ENCODE measurements at places on chromosomes 12 and 14. TPM values are rescaled to one million over a fixed set of nuclear protein-coding genes. Genes with fewer than 3 reads are reported as not detected.

- DNase-seq = no peak
Observed at GRCh38 chr12:71455028-71455737, 15.6 kb downstream of the LGR5 start.

GRCh38 chr12:104699489-104700190, 242.9 kb downstream of the CHST11 start:
- no peak for DNase-seq

- peak; percentile 97 for DNase-seq
Observed at GRCh38 chr14:92039719-92040430, at the start of gene TRIP11. Gene TRIP11 (minus strand): TSS chr14:92040059. CDS start chr14:92039685, 374 bp downstream.

DNA sequence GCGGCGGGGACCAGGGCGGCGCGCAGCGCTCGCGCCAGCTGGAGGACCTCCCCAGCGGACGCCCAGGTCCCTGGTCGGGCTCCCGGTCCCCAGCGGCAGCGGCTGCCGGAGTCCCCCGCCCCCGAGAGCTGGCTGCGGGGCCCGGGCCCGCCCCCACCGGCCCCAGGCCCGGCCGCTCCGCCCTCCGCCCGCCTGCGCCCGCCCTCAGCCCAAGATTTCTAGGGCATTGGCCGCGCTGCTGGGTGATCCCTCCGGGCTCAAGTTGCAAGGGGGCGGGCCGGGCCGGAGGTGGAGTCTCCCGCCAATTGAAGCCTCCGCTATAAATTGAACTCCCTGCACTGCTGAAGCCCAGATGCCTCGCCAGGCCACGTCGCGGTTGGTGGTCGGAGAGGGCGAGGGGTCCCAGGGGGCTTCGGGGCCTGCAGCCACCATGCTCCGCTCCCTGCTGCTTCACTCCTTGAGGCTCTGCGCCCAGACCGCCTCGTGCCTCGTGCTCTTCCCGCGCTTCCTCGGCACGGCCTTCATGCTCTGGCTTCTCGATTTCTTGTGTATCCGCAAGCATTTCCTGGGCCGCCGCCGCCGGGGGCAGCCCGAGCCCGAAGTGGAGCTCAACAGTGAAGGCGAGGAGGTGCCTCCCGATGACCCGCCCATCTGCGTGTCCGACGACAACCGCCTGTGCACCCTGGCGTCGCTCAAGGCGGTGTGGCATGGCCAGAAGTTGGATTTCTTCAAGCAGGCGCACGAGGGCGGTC, at the start of gene DIO3:
Gene DIO3 (plus strand): TSS at position 351 of the 752 bp plus-strand sequence.
- no peak for DNase-seq

DNA sequence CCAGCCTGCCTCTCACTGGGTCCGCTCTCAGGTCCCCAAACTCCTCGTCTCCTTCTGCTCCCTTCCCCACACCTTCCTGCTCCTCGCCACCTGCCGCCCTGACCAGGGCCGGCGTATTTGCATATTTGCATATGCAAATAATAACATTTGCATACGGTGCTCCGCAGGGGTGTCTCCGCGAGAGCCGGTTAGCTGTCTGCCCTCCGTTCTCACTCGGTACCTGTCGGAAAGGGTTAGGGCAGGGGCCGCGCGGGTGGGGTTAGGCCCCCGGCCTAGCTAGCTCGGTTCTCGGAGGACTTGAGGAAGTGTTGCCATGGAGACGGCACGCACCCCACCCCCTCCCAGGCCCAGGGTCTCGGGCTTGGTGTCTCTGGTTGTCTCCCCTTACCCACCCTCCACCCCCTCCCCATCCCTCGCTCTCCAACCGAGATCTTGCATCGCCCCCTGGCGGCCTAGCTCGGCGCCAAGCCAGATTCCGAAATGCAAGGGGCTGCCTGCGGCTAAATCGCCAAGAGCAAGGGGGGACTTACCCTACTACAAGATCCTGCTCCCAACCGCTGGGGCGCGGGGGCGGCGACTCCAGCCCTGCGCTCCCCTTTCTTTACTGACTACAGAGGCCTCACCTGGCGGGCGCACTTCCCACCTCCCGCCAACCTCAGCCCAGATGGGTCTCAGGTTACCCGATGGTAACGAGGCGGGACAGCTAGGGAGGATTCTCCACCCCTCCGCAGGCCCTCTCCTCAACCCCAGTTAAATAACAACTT, 8.1 kb downstream of the STAC3 start:
- peak; percentile 65 for DNase-seq

GRCh38 chr12:53190108-53190729, 9.5 kb upstream of the CSAD start:
- peak; percentile 52 for DNase-seq

GRCh38 chr14:35949920-35950513, 123.9 kb downstream of the BRMS1L start:
- no peak for DNase-seq

GRCh38 chr12:9792185-9792900, 31.6 kb upstream of the CD69 start:
- DNase-seq = no peak

GRCh38 chr14:75539561-75540478, 17.6 kb downstream of the BATF start:
- no peak for DNase-seq

DNA sequence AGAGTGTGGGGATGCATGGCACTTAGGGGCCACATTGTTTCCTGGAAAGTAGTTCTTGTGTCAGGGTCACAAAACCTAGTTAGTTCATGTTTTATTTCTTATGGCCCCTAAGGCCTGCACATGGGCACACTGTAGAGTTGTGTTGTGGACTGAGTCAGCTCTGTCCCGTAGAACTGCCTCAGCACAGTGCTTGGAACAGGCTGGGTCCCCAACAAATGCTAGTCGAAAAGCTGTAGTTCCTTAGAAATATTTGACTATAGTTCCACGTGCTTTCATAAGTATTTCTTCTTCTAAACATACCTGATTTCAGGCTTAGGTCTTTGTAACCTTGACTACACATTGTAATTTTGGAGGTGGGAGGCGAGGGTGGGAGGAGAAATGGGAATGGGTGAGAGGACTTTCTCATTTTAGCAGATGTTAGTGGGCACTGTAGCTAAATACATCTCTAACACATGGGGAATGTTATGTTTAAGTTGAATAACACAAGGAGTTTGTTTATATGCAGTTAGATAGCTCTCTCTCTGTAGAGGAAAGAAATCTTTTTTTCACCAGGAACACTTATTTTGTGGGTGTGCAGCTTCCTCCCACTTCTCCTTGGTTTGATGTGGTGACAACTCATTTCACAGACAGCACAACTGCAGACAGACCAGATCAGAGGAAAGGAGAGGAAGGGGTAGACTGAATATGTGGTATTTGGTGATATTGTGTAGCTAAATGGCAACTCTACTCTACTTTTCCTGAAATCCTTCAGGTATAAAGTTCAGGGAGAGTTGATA, 39.5 kb upstream of the DACT1 start:
- no peak for DNase-seq

DNA sequence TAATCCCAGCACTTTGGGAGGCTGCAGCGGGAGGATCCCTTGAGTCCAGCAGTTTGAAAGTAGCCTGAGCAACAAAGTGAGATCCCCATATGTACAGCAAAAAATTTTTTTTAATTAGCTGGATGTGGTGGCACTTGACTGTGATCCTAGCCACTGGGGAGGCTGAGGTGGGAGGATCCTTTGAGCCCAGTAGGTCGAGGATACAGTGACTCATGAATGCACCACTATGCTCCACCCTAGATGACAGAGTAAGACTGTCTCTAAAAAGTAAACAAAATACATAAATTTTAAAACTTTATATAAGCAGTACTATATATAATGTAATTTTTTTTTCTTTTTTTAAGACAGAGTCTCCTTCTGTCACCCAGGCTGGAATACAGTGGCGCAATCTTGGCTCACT, 115.4 kb downstream of the ESR2 start:
- no peak for DNase-seq

GRCh38 chr12:11545484-11546330, 103.8 kb upstream of the ETV6 start:
- no peak for DNase-seq

DNA sequence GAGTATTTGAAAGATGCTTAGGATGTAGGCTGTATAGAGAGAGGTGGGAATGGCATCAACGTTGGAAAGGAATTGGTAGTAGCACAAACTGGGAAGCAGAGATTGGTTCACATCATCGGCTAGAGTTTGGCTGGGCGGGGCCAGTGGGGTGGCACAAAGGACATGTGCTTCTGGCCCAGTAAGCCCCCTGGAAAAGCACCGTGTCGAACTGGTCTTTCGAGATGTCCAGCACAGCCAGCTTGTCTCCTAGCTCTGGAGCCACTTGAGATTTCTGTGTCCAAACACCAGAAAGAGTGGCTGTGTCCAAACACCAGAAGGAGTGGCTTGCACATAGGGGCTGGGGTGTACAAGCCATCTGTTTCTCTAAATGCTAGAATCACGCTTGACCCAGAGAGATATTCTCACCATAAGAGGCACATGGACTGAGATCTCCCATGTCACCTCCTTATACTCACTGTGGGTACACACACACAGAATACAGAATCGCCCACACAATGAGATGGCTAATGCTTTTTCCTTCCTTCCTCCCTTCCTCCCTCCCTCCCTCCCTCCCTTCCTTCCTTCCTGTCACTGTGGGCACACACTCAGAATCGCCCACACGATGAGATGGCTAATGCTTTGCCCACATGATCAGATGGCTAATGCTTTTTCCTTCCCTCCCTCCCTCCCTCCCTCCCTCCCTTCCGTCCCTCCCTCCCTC, 41.8 kb upstream of the KCNK13 start:
- no peak for DNase-seq

DNA sequence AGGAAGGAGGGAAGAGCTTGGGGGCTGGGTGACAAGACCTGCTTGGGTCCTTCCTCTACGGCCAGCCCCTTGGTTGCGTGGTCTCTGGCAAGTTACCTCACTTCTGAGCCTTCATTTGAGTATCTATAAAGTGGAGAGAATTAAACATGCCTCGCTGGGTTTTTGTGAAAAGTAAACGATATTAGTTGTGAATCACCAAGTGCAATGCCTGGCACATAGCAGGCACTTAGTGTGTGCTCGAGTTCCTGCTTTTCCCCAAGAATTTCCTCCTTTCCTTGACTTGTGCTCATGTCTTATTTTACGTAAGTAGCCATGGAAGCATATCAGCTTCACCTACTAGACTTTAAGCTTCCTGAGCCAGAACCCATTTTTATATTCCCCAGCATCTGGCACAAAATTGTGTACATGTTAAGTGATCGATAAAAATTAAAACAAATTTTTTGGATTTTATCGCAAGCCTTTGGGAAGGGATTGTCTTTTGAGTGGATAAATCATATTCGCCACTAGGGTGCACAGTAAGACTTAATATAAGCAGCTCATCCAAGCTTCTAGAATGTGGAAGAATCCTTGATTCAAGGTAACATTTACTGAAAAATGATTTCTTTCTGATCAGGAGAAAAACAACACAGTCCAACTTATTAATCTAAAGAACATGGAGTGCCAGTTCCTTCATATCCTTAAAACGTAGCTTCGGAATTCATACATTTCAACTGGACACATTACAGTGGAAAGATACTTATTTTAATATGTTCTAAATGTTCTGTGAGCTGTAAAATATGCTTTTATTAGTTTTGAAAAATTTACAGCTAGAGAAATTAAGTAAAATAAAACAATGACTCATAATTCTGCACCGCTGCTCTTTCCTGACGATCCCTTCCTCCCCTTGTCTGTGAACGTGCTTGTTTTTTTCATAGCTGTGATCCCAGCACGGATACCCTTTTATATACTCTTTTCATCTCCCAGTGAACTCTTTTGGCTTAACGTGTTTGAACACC, 62.0 kb downstream of the SLC25A47 start:
- DNase-seq = no peak

GRCh38 chr12:89671469-89671868, 37.2 kb downstream of the ATP2B1 start:
- DNase-seq = no peak

DNA sequence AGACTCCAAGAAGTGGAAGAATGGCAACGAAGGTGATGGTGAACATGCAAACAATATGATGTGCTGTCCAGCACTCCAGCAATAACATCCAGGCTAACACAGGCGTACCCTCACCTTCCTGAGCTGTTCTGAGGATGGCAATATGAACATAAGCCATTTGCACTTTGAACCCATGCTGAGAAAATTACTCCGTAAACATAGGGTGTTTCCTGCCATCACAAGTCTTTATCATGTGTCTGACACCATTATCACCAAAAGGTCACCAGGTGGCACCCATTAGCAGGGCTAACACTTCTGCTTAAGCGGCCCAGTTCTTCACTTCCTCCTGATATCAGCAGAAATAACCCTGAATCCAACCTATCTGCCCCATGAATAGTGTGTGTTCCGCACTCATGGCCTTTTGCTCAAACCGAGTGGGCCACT, 482.8 kb downstream of the MED13L start:
- no peak for DNase-seq

GRCh38 chr14:61315313-61315712, 6.1 kb upstream of the PRKCH start:
- DNase-seq = no peak

- no peak for DNase-seq
Observed at GRCh38 chr14:50082308-50082742, 34.0 kb downstream of the VCPKMT start.

- DNase-seq = no peak
Observed at GRCh38 chr12:19757317-19757877, 318.1 kb downstream of the AEBP2 start.

GRCh38 chr14:40599725-40600124, 1007.0 kb upstream of the LRFN5 start:
- no peak for DNase-seq

- peak; percentile 86 for DNase-seq
Observed at GRCh38 chr12:49580572-49581535, 12.9 kb upstream of the MCRS1 start.

- DNase-seq = peak; percentile 48
Observed at GRCh38 chr12:95548056-95548538, 3.2 kb downstream of the USP44 start.

- DNase-seq = no peak
Observed at GRCh38 chr12:53217051-53217930, 10.2 kb upstream of the ITGB7 start.

- no peak for DNase-seq
Observed at GRCh38 chr14:56088941-56089340, 29.3 kb upstream of the PELI2 start.

DNA sequence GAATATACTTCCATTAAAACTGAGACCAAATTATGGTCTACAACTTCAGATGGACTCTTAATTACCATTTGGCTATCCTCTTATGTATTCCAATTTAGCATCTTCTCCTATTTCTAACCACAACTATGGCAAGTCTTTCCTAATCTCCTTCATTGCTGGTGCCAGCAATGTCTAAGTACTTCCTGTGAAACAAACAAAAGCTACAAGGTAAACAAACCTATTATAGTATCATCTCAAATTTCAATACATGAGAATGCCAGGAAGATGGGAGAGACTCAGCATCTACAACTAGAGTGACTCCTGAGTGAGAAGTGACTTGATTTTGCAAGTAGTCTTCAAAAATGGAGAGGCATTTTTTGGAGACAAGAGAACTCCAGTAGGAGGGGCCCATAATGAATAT, 202.9 kb upstream of the ATXN7L3B start:
- no peak for DNase-seq

The IRAK3 gene
- 7.0 TPM for total RNA-seq

The LMNTD1 gene
- total RNA-seq = 10.8 TPM

The TEX52 gene
- 0.81 TPM for total RNA-seq

The CATSPERB gene
- 6.4 TPM for total RNA-seq

The NEUROD4 gene
- total RNA-seq = 0.31 TPM

The BCL2L14 gene
- 18.8 TPM for total RNA-seq

The RGS6 gene
- 16.0 TPM for total RNA-seq

The C12orf50 gene
- 24.8 TPM for total RNA-seq

The CCDC175 gene
- 1.4 TPM for total RNA-seq

The TAS2R10 gene
- 0.39 TPM for total RNA-seq

The VASH1 gene
- total RNA-seq = 26.6 TPM
